ENCODE measurements at places on chromosomes 1 and 21. TPM values are rescaled to one million over a fixed set of nuclear protein-coding genes. Genes with fewer than 3 reads are reported as not detected.
A peak's percentile ranks its signal among the peaks of the same experiment; 100 is the strongest.

DNA sequence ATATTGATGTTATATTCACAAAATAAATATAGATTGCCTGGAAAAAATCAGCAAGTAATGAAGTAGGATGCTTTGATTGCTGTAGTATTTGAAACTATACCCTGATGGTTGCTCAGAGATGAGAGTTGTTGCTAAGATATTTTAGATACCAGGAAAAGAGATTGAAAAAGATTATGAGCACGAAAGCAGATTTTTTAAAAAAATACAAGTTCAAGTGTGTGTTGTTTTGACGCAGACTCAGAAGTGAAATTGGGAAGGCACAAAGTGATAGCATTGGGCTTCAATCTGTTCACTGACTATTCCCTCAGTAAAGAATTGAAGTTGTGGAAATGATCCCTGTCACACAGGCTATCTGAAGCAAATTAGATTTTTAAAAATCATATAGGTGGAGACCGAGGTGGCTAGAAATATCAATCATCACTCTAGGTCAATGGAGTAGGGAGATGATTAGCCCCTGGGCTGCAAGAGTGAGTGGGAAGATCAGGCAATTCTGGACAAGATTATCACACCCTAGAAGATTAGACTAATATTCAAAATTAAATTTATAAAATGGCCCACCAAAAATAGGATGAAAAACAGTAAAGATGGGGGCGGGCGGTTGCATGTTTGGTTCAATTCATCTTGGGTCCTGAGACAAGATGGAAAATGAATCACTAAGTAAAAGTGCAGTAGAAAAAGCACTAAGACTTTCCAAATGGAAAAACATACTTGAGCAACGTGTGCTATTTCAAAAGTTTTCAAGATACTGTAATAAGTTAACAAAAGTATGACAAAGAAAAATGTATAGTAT is 41.5 kb upstream of the LRRC8D start:
- no peak for DNase-seq

DNA sequence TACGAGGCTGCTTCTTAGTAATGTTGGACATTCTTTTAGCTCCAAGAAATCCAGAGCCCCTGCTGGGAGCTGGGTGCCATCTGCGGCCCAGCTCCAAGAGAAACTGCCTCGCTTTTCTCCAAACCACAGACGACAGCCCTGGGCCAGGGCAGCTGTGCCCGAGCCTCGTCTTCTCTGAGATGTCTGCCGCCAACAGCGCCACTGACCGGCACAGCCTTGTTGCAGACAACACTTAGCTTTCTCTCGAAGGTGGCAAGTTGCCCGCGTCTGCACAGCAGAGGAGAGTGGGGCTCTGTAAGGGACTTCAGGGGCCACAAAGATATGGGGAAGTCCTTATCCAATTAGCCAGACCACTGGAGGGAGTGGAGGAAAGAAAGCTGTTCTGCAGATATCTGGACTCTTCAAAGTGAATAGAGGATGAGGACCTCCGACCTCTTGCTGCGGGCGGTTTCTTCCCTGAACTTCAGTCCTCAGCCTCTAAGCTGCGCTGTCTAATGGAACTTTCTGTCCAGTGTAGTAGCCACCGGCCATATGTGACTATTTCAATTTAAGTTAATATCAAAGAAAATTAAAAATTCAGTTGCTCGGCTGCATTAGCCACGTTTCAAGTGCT is 63.9 kb upstream of the DISP3 start:
- no peak for DNase-seq

GRCh38 chr21:29641635-29642550 is 297.9 kb downstream of the GRIK1 start:
- DNase-seq: peak; percentile 41

- peak; percentile 71 for DNase-seq
Observed at GRCh38 chr21:45536301-45537081, 5.7 kb downstream of the SLC19A1 start.

GRCh38 chr1:94858276-94858675 is 38.1 kb downstream of the SLC44A3 start:
- no peak for DNase-seq

DNA sequence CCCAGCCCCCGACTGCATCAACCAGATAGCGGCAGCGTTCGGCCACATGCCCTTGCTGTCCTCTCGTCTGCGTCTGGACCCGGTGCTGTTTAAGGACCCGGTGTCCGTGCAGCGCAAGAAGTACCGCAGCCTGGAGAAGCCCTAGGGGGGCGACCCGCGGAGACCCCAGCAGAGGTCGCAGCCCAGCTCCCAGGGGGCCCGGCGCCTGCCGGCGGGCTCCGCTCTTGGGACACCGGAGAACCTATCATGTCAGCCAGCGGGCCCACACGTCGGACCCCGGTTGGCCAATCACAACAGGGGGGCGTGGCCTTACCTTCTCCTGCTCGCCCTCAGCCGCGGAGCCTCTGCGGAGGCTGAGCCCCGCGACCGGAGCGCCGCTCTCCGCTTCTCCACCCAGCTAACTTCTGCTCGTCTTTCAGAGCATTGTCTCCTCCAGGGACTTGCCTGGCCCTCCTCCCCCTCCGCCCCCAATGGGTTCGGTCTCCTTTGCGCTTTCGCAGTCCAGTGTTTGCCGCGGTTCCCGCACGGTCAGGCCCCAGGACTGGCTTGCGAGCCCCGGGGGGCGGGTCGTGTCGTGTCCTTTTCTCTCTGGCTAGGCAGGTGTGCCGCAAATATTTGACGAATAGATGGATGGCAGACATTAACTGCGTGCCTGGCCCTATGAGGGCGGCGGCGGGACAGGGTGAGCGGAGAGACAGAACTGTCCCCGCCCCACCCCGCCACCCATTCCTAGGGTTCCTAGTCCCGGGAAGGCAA is 10.5 kb downstream of the SLC30A2 start:
- DNase-seq: peak; percentile 97

- DNase-seq: no peak
Observed at GRCh38 chr1:99445486-99445885, 181.2 kb downstream of the PLPPR4 start.

GRCh38 chr21:44653123-44653522 is 1.3 kb downstream of the KRTAP12-4 start:
- DNase-seq: peak; percentile 22

GRCh38 chr1:195768936-195769335 is 839.3 kb downstream of the KCNT2 start:
- DNase-seq: no peak

GRCh38 chr21:16419188-16419921 is 689.6 kb downstream of the USP25 start:
- DNase-seq: peak; percentile 81

FCRLB gene
- total RNA-seq: not detected

FCER1G gene
- total RNA-seq: 4.5 TPM

GBP6 gene
- total RNA-seq: not detected
